ENCODE measurements at places on chromosomes 6 and 20.

DNA sequence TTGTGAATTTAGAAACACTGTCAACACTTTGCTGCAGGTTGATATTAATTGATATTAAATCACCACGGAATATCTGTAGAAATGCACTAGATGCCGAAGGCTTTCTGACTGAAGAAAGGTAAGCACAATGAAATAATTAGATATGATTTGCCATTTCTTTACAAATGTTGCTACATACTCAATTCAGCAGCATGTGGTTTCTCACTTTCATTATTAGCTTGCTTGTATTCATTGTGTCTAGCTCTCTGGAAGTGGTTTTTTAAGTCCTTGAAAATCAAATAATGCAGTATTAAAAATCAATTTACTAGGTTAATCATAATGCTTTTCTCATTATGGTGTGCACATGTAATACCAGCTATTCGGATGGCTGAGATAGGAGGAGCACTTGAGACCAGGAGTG is 231.3 kb upstream of the MARCKS start:
- DNase-seq, result no peak

DNA sequence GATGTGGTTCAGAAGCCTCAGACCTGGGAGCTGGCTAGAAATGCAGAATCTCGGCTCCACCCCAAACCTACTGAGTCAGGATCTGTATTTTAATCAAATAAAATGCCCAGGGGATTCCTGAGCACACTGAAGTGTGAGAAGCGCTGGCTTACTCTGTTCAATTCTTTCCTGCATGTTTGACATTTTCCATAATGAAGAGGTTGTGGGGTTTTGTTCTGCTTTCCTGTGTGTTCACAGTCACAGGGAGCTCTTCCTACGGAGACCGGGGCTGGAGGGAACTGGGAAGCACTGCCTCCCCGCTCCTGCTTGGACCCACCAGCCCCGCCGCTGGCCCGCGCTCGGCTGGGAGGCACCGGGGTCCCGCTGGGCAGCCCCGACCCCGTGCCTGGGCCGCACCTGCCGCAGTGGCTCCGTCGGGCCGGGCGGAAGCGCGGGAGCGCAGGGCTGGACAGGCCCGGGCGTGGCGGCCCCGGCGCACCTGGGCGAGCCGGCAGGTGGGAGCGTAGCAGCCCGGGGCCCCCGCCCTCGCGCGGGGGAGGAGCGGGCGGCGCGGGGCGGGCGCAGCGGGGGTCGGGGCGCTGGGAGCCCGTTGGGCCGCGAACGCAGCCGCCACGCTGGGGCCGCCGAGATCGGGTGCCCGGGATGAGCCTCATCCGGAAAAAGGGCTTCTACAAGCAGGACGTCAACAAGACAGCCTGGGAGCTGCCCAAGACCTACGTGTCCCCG is at the start of gene MAPK13:
Gene MAPK13, plus strand, starts transcription at position 573 of the 726 bp plus-strand sequence. Its CDS starts 70 bp downstream, at position 643.
- DNase-seq, result peak; percentile 23

DNA sequence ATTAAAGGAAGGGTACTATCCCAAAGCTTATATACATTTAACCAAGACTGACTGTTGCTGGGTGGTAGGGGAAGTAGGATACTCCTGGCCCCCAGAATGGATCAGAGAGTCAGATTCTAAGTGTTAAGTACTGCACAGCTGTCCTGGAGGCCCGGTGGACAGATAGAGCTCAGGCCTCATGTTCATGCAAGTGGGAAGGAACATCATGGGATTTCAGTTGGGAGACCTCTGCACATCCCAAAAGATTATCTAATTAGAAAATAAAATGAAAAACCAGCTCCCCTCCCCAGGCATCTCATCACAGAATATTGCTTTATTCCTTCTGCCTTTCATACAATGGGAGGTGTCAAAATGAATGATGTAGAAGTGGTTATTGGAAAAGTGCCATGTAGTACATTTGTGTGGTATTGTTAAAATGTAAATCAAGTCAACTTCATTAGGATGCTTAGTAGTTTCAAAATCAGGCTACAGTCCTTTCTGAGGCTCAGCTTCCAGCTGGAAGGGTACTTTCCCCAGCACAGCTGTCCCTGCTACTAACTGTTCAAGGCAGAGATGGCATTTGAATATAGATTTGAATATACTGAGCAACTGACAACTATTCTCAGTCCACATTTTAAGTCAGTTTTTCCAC is 82.9 kb downstream of the SLC35B3 start:
- DNase-seq, result no peak

DNA sequence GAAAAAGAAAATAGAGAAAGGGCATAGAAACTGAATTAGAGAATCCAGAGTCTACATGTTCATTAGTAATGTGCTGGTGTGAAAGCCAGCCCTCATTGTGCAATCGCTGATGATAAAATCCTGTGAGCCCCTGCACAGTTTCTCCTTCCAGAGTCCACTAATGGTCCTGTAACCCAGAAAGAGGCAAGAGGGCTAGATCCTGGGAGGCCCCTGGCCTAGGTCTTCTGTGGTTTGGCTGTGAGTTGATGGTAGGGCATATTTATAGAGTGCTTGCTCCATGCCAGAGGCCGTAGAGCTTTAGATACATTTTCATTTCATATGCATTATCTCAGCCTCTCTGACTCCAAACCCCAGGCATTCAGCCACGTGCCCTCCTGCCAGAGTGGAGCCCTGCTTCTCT is 94.9 kb upstream of the MTHFD1L start:
- no peak for DNase-seq

DNA sequence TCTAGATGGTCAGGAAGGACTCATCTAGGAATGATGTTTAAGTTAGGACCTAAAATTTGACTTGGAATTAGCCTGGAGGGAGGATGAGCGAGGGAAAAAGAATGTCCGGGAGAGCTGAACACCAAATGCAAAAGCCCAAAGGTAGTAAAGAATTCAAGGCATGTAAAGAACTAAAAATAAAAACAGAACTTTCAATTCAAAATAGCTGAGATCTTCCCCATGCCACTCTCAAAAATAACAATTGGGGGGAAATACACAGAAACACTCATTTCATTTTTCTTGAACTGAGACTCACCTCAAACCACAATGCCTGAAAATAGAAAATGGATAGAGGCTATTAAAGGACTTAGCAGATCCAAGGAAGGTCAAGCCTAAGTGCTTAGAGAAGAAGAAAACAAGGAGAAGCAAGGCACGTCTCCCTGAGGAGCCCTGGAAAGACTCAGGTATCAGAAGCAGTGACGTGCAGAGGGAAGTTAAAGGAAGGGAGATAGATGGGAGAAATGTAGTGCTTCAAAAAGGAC is 10.4 kb downstream of the PXT1 start:
- peak; percentile 68 for DNase-seq

DNA sequence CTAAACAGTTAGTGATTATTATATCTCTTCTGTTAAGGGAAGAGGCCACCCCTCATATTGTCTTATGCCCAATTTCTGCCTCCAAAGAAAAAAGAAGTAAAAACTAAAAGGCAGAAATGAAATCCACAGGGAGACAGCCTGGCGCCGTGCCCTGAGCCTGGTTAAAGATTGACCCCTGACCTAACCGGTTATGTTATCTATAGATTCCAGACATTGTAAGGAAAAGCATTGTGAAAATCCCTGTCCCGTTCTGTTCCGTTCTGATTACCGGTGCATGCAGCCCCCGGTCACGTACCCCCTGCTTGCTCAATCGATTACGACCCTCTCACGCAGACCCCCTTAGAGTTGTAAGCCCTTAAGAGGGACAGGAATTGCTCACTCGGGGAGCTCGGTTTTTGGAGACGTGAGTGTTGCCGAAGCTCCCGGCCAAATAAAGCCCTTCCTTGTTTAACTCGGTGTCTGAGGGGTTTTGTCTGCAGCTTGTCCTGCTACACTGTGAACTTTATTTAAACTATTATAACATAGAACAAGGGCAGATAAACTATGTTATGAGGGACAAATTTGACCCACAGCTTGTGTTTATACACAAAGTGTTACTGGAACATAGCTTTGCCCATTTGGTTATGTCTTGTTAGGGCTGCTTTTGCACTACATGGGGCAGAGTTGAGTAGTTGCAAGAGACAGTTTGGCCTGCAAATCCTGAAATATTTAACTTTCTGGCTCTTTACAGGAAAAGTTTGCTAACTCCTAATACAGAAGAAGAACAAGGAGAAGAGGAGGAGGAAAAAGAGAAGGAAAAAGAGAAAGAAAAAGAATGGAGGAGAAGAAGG is 49.6 kb downstream of the CD24 start:
- no peak for DNase-seq

- DNase-seq, result peak; percentile 59
Observed at GRCh38 chr6:13766201-13766634, 48.1 kb downstream of the MCUR1 start.

- no peak for DNase-seq
Observed at GRCh38 chr6:7974565-7974937, 64.0 kb upstream of the TXNDC5 start.

- DNase-seq, result peak; percentile 66
Observed at GRCh38 chr20:43916073-43916880, 1.6 kb downstream of the TOX2 start.

DNA sequence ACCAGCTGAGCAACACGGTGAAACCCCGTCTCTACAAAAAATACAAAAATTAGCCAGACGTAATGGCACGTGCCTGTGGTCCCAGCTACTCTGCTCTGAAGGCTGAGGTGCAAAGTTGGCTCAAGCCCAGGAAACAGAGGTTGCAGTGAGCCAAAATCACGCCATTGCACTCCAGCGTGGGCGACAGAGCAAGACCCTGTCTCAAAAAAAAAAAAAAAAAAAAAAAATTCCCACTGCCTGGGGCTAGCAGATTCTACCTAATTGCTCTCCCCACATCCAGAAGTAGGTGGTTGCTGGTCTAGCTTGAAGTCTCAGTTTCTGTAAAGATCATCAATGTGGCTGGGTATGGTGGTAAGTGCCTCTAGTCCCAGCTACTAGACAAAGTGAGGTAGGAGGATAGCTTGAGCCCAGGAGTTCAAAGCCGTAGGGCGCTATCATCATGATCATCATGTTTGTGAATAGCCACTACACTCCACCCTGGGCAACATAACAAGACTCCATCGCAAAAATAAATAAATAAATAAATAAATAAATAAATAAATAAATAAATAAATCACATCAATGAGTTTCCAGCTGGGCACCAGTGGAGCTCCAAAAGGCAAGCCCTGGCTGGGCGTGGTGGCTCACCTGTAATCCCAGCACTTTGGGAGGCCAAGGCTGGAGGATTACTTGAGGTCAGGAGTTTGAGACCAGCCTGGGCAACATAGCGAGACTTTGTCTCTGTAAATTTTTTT is 6.3 kb upstream of the AP5S1 start:
- no peak for DNase-seq

GRCh38 chr6:135944120-135944519 is 92.6 kb downstream of the PDE7B start:
- DNase-seq, result no peak

GRCh38 chr20:50356525-50356885 is 153.7 kb upstream of the PTPN1 start:
- DNase-seq, result no peak

DNA sequence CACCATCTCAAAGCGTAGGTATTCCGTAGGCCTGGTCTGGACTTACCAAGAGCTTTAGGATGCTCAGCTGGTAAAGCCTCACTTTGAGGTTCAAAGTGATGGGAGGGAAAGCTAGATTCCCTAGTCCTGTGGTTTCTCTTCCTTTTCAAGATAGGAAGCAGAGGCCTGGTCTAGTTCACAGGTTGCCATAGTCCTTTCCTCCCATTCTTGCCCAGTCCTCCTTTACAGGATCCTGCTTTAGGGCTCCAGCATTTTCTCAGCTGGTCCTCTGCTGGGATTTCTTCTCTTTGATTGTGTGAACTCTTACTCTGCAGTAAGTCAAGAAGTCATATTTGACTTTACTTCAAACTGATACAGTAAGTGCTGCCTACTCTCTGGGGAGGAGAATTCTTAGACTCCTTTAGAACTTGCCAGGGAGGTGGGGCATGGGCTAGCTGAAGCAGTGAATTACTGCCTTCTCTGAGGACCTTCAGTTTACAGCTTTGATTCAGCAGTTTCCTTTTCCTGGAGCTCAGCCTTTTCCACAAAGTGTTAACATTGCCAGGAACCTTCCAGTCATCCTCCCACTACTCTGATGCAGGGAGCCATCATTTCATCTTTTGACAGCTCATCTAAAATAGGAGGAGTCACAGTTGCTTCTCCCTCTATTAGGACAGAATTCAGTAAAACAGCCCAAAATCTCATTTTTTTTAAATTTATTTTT is 42.8 kb upstream of the PLCG1 start:
- no peak for DNase-seq

GRCh38 chr6:140001005-140001404 is 626.6 kb upstream of the CITED2 start:
- no peak for DNase-seq

- peak; percentile 48 for DNase-seq
Observed at GRCh38 chr6:109772883-109773431, 81.9 kb downstream of the FIG4 start.

DNA sequence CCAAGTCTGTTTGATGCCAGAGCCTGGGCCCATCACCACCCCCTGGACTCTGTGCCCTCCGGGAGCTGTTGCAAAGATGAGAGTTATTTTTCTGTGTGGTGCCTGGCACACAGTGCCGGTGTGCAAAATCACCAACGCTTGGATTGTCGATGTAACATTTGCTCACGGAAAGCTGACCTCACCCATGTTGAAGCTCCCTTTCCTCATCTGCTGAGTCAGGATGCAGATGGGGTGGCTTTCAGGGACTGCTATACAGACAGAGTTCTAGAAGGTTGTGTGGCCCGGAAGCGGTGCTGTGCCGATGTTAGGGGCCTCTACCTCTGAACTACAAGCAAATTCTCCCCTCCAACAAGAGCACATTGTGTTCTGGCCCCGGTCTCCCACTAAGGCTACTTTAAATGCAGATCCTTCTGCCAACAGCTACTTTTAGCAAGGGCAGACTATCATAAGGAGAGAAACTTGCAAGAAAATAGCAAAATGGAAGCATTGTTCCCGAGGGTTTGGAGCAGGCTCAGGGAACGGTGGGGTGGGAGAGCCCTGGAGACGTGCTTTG is 34.0 kb downstream of the EYA2 start:
- DNase-seq, result peak; percentile 28

GRCh38 chr6:157232161-157232895 is 91.0 kb downstream of the TMEM242 start:
- DNase-seq, result no peak

- peak; percentile 77 for DNase-seq
Observed at GRCh38 chr6:107691062-107691751, 132.9 kb downstream of the SCML4 start.

DNA sequence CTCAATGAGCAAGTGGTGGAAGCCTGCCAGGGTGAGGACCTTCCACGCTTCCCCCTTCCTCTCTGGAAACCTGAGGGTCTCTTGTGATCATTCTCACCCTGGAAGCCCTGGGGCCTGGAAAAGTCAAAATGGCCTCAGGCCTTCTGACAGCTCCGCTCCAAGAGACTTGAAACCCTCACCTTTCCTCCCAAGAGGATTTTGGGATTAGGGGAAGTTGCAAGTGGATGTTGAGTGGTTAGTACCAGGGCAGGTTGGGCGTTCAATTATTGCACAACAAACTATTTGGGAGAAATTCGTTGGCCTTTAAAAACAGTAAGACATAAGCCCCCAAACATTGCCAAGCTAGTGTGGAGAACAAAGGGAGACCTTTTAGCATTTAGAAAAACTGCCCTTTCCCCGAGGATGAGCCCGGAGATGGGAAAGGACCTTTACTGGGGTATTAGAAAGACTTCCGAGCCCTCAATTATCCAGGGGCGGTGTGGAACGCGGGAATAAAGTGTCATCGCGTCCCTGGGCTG is 4.7 kb downstream of the NKX2-2 start:
- no peak for DNase-seq

GRCh38 chr20:20743511-20744169 is 31.2 kb upstream of the RALGAPA2 start:
- no peak for DNase-seq

All from ELR (cell line).